ENCODE measurements at places on chromosomes 7 and 10.

- no peak for DNase-seq
Measured at GRCh38 chr7:81098213-81098612, 179.4 kb upstream of the SEMA3C start.

DNA sequence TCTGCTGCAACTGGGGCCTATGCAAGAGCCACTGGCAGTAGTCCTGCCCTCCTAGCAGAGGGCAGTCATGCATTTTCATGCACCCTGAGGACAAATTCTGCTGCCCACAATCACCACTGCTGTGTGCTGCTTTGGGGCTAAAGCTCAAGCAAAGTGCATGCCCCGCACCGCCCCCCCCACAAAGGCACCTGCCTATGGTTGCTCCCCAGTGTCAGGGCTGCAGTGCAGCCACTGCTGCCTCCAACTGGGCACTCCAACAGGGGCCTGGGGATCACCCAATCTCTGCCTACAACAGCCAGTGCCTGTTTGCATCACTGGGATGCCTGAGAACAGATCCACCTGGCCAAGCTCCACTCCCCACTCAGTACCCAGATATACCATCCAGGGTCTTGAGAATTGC is 417.0 kb downstream of the HTR7 start:
- no peak for DNase-seq

DNA sequence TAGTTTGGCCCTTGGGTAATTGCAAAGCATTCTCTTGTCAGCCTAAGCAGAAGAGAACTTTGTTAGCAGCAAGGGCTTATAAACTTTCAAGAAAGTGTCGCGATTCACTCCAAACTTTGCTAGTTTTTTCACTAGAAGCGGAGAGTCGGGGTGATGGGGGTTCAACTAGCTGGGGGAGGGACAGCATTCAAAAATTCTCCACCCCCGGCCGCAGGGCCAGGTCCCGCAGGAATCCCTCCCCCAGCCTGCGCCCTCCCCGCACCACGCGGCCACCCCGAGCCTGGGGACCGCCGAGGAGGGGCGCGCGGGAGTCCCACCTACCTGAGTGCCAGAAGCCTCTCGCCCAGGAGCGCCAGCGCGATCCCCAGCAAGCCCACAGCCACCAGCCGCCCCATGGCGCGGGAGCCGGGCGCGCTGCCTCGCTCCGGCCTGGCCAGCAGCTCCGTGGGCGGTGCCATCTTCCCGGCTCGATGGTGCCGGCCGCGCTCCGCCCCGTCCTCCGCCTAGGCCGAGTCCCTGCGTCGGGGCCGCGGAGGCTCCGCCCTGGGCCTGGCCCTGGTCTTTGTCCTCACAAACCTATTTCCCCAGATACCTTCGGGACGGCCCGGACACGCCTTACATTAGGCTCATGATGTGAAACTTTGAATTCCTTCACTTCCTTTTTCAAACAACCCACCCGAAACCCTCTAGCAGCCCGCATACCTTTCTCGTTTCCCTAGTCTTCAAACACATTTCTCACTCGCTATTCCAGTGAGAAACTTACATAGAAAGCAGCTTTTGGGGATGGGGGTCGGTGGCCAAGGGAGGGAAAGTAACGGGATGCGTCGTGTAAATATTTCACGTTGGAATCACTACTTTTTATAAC is at the start of gene PON2:
Gene PON2, minus strand, starts transcription at position 472 of the 865 bp plus-strand sequence. Its CDS starts 77 bp downstream, at position 395.
- peak; percentile 79 for DNase-seq

GRCh38 chr7:40851001-40851400 is 716.2 kb downstream of the SUGCT start:
- no peak for DNase-seq

DNA sequence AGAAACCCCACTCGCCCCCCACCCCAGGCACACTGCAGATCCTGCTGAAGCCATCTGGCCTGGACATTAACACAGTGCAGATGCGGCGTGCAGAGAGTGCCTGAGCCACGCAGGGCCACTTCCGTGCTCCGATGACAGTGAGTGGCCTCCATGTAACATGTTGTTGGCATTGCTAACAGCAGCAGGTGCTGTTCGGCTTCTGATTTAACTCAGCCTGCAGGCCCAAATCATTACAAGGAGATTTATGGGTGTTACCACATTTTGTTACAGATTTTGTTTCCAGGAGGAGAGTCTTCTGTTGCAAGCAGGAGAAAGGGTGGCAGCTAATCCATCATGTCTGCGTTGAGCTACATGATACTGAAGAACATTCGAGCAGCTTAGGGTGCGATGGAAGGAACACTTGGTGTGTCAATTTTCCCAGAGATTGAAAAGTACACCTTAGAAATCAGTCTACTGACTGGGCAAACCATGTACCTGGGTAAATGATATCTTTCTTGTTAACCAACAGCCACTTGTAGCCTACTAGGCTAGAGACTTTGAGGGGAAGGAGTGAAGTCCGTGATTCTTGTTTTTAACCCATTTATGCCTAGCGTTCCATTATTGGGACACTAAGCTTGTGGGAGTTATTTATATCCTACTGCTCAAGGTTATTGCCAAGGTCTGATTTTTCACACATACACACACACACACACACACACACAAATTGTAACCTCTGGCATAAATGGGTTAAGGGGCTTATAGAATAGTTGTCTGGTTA is 90.0 kb downstream of the JCAD start:
- no peak for DNase-seq

DNA sequence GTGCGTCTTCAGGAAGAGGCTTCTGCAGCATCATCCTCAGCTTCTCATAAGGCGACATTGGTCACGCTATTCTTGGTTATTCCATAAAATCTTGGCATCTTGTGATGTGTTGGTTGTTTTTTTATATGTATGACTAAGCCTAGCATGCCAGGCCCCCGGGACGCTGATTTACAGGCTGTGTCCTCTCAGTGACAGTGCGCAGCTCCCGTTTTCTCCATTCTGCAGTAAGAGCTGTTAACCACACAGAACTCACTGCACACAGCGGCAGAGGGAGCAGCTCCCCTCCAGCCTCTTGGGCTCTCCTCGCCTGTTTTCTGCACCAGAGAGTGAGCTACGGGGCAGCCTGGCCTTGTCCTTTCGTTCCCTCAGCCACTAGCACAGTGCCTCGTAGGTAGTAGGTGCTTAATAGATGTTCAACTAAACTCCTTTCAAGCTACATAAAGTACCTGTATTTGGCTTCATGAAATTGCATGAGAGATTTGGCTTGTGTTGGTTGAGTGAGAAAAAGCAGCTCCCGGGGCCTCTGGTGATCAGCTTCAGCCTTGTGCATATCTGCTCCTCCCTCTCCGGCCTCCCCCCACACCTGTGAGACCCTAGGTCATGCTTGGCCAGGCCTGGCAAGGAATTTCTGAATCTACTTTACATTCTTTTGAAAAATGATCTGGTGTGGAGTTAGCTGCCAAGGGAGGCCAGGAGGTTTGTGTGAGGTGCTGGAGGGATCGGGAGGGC is 116.2 kb downstream of the WDR37 start:
- no peak for DNase-seq

DNA sequence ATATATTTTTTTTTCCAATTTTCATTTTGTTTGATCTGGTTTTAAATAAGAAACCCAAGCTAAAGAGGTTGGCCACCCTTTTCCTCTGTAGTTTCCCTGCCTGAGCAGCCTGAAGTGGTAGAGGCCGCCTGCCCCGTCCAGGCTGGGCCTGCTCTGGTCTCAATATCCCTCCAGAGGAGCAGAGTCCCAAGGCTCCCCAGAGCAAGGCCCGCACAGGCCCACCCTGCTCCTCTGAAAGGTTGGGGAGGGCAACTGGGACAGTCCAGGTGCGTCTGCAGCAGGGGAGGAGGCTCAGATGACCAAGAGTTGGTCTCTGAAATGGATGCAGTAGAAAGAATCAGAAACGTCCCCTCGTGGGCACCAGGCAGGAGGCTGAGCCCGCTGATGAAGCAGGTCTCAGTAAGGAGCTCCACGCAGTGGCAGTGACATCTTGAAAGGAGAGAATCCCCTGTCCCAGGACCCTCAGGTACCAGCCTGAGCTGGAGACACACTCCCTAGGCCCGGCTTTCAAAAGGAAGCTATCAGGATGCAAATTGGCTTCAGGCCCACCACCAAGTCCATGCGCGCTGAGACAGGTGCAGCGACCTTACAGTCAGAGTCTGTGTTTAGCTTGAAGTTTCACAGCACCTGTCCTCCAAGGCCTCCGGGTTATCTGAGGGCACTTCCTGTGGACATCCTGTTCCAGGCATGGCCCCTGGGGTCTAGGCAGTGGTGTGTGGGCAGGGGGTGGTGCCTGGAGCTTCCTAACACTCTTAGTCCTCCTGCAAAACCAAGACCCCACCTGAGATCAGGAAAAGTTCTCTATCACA is 37.7 kb downstream of the EN2 start:
- DNase-seq: no peak

- DNase-seq: peak; percentile 42
Measured at GRCh38 chr10:99859585-99859984, 77.1 kb downstream of the ABCC2 start.

DNA sequence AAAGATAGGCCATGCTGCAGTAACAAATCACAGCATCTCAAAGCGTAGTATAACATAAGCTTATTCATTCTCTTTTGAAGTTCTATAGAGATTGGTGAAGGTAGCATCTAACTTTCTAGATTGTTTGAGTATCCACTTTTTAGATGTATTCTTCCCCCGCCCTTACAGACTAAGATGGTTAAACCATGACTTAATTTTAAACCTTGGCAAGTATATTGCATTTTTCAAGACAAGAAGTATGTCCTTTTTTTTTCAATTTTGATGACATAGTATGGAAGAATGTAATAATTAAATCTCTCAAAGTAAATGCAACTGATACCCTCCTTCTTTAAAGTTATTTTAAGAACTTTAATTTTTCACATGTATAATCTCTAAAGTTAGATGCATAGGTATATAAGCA is 190.0 kb downstream of the KCND2 start:
- DNase-seq: no peak

- no peak for DNase-seq
Measured at GRCh38 chr7:142867097-142867378, 12.2 kb downstream of the EPHB6 start.

DNA sequence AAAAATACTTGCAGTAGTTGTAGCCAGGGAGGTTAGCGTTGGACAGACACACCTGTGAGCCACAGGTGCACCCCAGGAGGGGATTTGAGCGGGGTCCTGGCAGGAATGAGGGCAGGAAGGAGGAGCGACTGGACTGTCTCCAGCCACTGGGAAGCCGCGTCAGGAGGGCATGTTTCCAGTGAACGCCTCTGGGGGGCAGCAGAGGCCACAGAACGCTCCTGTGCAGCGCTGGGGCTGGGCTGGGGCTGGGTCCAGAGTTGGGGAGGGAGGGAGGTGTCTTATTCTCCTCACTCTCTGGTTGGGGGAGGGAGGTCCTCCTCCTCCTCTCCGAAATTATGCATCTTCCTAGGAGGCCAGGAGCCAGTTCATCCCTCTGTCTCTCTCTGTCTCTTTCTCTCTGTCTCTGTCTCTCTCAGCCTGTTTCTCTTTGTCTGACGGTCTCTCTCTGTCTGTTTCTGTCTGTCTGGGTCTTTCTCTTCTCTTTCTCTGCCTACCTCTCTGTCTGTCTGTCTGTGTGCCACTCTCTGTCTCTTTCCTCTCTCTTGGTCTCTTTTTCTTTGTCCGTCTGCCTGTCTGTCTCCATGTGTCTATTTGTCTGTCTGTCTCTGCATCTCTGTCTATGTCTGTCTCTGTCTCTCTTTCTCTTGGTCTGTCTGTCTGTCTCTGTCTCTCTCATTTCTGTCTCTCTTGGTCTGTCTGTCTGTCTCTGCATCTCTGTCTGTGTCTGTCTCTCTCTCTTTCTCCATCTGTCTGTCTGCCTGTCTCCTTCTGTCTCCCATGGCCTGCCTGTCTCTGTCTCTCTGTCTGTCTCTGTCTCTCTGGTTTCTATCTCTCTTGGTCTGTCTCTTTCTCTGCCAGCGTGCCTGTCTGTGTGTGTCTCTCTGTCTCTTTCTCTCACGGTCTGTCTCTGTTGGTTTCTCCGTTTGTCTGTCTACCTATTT is 9.9 kb upstream of the PSMG3 start:
- peak; percentile 94 for DNase-seq

GRCh38 chr10:131085091-131085860 is 226.2 kb downstream of the TCERG1L start:
- DNase-seq: no peak

DNA sequence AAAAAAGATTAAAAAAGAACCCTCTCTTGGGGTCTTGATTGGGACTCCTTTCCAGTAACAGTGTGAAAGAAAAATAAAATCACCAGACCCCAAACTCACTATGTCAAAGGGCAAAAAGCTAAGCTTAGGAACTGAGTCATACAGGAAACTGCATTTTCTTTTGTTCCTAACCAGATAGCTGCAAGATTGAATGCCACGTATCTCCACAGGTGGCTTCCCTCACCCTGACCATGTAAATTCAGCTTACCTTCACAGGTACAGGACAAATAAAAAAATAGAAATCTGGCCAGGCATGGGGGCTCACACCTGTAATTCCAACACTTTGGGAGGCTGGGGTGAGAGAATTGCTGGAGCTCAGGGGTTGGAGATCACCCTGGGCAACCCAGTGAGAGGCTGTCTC is 32.5 kb upstream of the EIF4H start:
- no peak for DNase-seq

GRCh38 chr10:77939561-77940001 is 13.0 kb upstream of the DLG5 start:
- no peak for DNase-seq

- peak; percentile 32 for DNase-seq
Measured at GRCh38 chr7:100679927-100680575, 6.5 kb downstream of the GNB2 start.
